ENCODE measurements at places on chromosomes 1 and 21.

DNA sequence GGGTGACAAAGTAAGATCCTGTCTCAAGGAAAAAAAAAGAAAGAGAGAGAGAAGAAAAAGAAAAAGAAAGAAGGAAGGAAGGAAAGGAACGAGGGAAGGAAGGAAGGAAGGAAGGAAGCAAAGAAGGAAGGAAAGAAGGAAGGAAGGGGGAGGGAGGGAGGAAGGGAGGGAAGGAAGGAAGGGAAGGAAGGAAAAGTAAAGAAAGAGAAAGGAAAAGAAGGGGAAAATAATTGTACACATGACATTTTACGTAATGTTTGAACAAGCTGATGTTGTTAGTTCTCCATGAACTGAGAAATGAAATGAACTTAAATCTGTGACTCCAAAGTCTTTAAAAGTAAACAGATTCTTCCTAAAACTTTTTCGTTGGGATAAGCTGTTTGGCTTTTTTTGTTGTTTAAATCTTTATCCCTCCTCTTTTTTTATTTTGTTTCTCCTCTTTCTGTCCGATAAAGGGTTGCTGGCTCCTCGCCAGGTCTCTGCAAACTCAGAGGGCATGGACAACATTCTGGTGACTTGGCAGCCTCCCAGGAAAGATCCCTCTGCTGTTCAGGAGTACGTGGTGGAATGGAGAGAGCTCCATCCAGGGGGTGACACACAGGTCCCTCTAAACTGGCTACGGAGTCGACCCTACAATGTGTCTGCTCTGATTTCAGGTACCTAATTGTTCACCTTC, 59.8 kb downstream of the IL12RB2 start:
- no peak for DNase-seq

DNA sequence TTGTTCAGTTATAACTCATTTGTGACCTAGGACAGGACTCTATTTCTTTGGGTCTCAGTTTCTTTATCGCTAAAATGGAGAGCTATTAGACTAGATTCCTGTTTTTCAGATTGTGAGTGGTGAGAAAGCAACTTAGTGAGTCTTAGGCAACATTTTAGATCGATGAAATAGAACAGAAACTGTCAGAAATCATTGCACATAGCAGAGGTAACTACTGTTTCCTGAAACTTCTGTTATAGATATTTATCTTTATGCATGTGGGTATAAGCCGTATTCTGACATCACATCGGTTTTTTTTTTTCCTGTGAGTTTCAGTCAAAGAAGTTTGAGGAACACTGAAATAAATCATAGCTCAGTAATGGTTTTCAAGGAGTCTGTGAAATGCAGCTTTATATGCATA, 42.1 kb upstream of the DNAJC6 start:
- DNase-seq = no peak

DNA sequence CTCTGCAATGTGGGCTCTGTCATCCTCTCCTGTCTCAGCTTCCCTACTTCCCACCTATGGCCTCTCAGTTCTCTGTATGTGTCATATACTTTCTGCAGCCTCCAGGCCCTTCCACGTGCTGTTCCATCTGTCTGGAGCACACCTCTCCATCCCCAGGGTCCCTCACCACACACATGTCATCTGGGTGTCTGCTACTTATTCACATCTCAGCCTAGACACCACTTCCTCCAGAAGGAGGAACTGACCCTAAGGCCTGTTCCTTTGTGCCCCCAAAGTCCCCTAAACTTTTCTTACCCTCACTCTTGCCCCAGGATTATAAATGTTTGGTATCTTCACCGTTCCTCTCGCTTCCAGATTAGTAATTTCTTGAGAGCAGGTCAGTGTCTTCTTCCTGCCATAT, 10.1 kb downstream of the LACTBL1 start:
- no peak for DNase-seq

DNA sequence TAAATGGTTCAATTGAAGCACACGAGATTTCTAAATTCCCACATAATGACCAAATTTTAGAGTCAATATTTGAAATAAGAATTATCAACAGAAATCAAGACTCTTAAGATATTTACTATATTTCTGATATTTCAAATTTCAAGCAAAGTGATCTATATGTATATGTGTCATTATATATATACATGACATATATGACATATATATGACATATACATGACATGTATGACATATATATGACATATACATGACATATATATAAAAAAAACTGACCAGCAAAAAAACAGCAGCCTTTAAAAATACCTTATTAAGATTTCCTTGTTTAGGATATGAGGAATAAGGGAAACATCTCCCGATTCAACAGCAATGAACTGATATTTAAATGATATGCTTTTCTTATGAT, 266.2 kb downstream of the FAF1 start:
- DNase-seq = no peak

DNA sequence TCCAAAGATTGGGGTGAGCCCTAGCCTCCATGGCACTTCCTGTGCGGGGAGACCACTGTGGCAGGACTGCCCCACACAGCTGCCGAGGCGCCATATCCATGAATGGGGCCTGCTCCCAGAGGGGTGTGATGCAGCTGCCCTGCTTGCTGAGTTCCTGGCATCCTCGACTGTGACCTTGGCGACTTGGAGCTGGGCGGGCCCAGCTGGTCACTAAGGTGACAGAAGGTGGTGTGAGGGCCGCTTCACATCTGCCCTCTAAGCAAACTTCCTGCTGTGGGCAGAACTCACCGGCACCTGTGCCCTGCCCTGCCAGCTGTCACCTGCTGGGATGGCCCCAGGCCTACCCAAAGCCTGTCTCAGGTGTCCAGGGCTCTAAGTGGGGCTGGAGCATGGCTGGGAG, 9.0 kb downstream of the TMEM61 start:
- DNase-seq = no peak

DNA sequence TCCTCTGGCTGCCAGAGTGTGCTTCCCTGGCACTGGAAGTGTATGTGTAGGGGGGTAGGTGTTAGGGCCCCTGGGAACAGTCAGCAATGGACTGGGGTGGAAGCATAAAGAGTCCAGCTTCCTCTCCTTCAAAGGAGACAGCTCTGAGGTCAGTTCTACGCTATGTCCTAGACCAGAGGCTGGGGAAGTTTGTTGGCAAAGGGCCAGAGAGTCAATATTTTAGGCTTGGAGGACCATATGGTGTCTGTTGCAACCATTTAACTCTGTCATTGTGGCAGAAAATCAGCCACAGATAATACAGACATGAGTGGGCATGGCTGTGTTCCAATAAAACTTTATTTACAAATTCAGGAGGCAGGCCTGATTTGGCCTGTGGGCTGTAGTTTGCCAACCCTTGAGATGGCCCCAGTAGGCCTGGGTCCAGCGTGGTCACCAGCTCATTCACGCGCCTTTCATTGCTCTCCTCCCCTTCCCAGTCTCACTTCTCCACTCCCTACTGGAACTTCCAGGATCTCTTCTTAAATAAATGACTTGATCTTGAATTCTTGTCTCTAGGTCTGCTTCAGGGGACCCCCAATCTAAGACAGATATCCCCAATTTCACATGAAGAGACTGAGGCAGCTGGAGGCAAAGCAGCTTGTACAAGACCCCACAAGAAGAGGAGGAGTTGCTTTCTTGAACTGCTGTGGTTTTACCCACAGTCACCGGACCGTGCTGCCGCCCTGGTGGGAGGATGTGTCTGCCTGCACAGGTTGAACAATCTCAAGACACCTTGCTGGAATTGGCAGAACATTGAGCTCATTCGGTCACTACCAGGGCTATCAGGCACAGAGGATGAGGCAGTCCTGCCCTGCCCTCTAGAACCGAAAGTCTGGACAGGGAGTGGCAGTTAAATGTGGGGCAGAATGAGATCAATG, 162.4 kb upstream of the POU3F1 start:
- DNase-seq = no peak

- DNase-seq = no peak
These were observed 150.6 kb upstream of the HOOK1 start for GRCh38 chr1:59664166-59664565.

DNA sequence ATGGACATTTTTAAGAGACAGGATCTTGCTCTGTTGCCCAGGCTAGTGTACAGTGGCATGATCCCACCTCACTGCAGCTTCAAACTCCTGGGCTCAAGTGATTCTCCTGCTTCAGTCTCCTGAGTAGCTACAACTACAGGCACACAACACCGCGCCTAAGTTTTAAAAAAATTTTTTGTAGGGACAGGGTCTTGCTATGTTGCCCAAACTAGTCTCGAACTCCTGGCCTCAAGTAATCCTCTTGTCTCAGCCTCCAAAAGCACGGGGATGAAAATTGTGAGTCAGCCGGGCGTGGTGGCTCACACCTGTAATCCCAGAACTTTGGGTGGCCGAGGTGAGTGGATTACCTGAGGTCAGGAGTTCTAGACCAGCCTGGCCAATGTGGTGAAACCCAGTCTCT, 20.4 kb downstream of the MYSM1 start:
- no peak for DNase-seq

GRCh38 chr1:172163498-172164215, 256.8 kb upstream of the C1orf105 start:
- no peak for DNase-seq

- DNase-seq = no peak
These were observed 60.7 kb downstream of the MORN1 start for GRCh38 chr1:2330519-2331199.

- no peak for DNase-seq
These were observed 176.5 kb downstream of the PSMG1 start for GRCh38 chr21:39006571-39007311.

All from activated CD4-positive, alpha-beta T cell treated with anti-CD3 and anti-CD28 coated beads for 4 hours (primary cell).